ENCODE measurements at places on chromosomes 4 and X. TPM values are rescaled to one million over a fixed set of nuclear protein-coding genes. Genes with fewer than 3 reads are reported as not detected.

The RBM46 gene
- total RNA-seq = not detected

The DNAAF6 gene
- total RNA-seq = 2.0 TPM

The CFI gene
- 54.8 TPM for total RNA-seq

The TMPRSS11D gene
- total RNA-seq = not detected

The GAGE12F gene
- total RNA-seq = not detected

The MTNR1A gene
- total RNA-seq = not detected
